ENCODE measurements at places on chromosomes 6 and 20.

GRCh38 chr6:36727505-36728021 is 29.9 kb downstream of the RAB44 start:
- DNase-seq: no peak
- no peaks in the 10 kb centered on the region for H3K27me3 ChIP-seq
- peak overlapping the region; percentile 35 for H3K27ac ChIP-seq

DNA sequence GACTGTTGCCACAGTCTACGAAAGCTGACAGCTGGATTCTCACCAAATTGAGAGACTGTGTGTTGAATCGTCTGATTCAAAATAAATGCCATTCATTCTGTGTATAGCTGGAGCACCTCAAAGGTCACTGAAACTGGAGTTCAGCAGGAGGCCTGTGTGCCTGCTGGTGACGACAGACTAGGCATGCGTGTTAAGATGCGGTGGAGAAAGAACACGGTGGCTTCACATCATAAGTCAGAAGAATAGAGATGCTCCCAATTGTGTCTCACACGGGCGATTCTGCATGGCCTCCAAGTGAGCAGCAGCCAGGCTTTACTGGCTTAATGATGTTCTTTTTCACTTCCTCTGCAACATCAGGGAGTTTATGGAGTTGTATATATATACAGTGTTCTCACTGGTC is 32.3 kb downstream of the SNHG17 start:
- no peak for DNase-seq
- no peaks in the 10 kb centered on the region for H3K4me1 ChIP-seq
- peaks cover 3% of the 10 kb centered on the region for H3K27me3 ChIP-seq
- H3K27ac ChIP-seq: no peak overlapping the region
- H3K4me3 ChIP-seq: no peak overlapping the region
- H3K36me3 ChIP-seq: peaks cover 6% of the 10 kb centered on the region

DNA sequence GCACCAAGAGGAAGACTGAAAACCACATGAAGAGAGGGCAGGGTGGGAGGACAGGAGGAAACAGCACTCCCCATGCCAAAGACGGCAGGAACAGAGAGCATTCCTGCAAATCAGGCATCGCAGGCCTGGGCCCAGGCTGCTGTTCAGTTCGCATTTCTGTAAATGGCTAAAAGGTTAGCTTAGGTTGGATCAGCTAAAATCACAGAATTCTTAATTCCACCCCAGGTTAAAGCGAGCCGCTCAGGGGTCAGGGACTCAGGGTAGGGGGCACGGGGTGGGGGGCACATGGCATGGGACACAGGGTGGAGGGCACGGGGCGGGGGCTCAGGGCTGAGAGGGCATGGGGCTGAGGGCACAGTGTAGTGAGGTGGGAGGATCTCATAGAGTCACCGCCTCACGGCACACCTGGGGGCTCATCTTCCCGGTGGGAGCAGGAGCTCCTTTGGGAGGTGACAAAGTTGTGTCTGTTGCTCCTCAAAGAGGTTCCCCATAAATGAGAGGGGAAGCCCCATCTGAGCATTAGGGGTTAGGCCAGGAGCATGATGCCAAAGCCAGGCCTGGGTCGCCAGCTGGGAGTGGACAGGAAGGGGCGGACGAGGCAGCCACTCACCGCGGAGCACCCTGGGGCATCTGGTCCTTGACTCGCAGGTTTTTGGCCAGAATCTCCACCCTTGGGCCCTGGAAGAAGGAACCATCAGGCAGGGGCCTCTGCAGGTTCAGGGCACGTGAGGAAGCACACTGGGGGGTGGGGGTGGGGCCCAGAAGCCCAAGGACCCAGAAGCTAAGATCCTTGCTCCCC is 200.7 kb downstream of the PREX1 start:
- H3K4me1 ChIP-seq: no peaks in the 10 kb centered on the region
- H3K27ac ChIP-seq: peak overlapping the region; percentile 61
- no peak overlapping the region for H3K4me3 ChIP-seq
- H3K27me3 ChIP-seq: no peaks in the 10 kb centered on the region
- no peak for DNase-seq

DNA sequence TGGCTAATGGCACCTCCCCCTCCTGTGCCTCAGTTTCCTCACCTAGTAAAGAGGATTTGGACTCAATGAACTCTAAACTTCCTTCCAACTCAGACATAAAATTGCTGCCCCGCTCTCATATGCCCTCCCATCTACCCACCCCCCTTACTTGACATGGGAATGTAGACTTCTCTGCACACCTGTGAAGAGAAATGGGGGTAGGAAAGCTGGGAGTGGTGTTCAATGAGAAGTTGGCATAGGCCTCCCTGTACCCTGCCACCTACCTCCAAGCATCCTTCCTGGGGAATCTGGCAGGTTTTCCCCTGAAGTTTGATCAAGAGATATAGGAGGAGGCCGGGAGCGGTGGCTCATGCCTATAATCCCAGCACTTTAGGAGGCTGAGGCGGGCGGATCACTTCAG is 3.9 kb upstream of the POU5F1 start:
- no peak for DNase-seq
- H3K4me3 ChIP-seq: no peak overlapping the region
- peaks cover 13% of the 10 kb centered on the region for H3K4me1 ChIP-seq
- H3K27ac ChIP-seq: no peak overlapping the region
- no peaks in the 10 kb centered on the region for H3K27me3 ChIP-seq
- H3K36me3 ChIP-seq: peaks cover 3% of the 10 kb centered on the region

DNA sequence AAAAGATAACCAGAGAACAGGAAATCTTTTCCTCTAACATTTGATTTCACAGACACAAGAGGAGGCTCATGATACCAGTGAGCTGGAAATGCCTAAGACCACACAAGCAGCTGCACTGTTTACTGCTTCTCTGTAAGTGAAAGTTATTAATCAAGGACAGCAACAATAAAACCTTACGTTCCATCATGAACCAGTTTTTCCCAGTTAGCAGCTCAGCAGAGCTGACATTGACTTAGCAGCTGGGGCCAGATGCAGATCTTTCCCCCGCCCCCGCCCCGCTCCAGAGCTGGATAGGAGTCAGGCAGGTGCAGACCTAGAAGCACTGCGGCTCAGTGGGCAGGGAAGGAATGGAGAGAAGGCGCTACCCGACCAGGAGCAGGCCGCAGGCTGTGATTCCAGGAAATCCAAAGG is 275.2 kb downstream of the GMDS start:
- no peak overlapping the region for H3K4me3 ChIP-seq
- H3K4me1 ChIP-seq: peaks cover 7% of the 10 kb centered on the region
- no peaks in the 10 kb centered on the region for H3K27me3 ChIP-seq
- H3K36me3 ChIP-seq: peaks cover 10% of the 10 kb centered on the region
- DNase-seq: no peak
- no peak overlapping the region for H3K27ac ChIP-seq

- peaks cover 23% of the 10 kb centered on the region for H3K4me1 ChIP-seq
- no peaks in the 10 kb centered on the region for H3K27me3 ChIP-seq
- H3K27ac ChIP-seq: peak overlapping the region; percentile 63
- peak overlapping the region; percentile 8 for H3K4me3 ChIP-seq
- peaks cover 32% of the 10 kb centered on the region for H3K36me3 ChIP-seq
- DNase-seq: no peak
These were observed 3.5 kb downstream of the RBM39 start for GRCh38 chr20:35738410-35739179.

GRCh38 chr6:68527691-68528090 is 107.4 kb upstream of the ADGRB3 start:
- H3K27ac ChIP-seq: no peak overlapping the region
- no peak for DNase-seq
- no peak overlapping the region for H3K4me3 ChIP-seq
- H3K36me3 ChIP-seq: no peaks in the 10 kb centered on the region
- no peaks in the 10 kb centered on the region for H3K4me1 ChIP-seq

DNA sequence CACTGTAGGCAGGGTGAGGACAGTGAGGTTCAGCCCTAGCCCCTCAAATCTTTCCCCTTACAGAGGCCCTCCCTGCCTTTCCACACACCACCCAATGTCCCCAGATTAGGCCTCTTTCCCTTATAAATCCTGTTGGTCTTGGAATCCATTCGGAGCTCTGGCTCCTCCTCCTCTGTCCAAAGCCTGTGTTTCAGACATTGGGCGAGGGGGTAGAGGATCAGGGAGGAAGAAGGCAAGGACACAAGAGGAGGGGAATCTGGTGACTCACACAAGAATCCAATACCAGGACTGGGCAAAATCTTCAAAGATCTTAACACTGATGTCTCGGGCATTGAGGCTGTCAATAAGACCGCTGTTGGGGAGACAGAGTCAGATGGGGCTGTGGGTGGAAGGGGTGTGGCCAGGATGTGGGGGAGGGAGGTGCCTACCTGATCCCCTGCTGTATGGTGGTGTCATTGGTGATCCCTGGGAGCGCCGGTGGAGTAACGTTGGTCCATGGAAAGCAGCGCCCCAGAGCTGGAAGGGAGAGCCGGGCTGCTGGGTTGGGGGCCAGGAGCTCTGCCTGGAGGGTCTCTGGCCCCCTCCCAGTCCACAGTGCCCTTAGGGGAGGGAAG is 7.6 kb downstream of the SLC44A4 start:
- H3K27me3 ChIP-seq: peaks cover 5% of the 10 kb centered on the region
- no peak overlapping the region for H3K27ac ChIP-seq
- H3K36me3 ChIP-seq: no peaks in the 10 kb centered on the region
- DNase-seq: no peak

DNA sequence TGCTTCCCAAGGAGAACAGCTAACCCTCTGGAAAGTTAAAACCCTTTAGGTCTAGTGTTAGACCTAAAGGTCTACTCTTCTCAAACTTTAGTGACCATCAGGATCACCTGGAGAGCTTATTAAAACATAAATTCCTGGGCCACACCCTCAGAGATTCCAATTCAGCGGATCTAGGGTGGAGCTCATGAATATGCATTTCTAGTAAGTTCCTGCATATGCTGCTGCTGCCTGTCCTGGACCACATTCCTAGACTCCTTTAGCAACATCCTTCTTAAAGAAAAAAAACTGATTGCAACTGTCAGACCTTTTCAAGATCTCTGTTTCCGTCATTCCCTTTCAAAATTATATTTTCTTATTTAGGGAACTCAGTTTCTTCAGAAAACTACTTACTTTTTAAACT is 31.2 kb downstream of the SNAP25 start:
- peaks cover 3% of the 10 kb centered on the region for H3K27me3 ChIP-seq
- H3K4me3 ChIP-seq: no peak overlapping the region
- no peak for DNase-seq
- H3K27ac ChIP-seq: no peak overlapping the region
- no peaks in the 10 kb centered on the region for H3K4me1 ChIP-seq

- H3K27me3 ChIP-seq: no peaks in the 10 kb centered on the region
- no peak overlapping the region for H3K27ac ChIP-seq
- peaks cover 18% of the 10 kb centered on the region for H3K4me1 ChIP-seq
- H3K4me3 ChIP-seq: no peak overlapping the region
These were observed 106.7 kb downstream of the PRDM1 start for GRCh38 chr6:106192824-106193223.

DNA sequence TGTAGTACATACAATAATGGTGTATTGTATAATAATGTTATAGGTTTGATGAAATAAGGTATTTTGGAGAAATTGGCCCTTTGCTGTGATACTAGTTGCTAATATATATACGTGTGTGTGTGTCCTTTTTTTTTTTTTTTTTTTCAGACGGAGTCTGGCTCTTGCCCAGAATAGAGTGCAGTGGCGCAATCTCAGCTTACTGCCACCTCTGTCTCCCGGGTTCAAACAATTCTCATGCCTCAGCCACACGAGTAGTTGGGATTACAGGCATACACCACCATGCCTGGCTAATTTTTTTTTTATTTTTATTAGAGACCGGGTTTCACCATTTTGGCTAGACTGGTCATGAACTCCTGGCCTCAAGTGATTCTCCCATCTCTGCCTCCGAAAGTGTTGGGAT is 23.3 kb downstream of the SENP6 start:
- no peaks in the 10 kb centered on the region for H3K27me3 ChIP-seq
- H3K36me3 ChIP-seq: peaks cover 5% of the 10 kb centered on the region
- peaks cover 11% of the 10 kb centered on the region for H3K4me1 ChIP-seq
- H3K4me3 ChIP-seq: no peak overlapping the region
- DNase-seq: no peak

DNA sequence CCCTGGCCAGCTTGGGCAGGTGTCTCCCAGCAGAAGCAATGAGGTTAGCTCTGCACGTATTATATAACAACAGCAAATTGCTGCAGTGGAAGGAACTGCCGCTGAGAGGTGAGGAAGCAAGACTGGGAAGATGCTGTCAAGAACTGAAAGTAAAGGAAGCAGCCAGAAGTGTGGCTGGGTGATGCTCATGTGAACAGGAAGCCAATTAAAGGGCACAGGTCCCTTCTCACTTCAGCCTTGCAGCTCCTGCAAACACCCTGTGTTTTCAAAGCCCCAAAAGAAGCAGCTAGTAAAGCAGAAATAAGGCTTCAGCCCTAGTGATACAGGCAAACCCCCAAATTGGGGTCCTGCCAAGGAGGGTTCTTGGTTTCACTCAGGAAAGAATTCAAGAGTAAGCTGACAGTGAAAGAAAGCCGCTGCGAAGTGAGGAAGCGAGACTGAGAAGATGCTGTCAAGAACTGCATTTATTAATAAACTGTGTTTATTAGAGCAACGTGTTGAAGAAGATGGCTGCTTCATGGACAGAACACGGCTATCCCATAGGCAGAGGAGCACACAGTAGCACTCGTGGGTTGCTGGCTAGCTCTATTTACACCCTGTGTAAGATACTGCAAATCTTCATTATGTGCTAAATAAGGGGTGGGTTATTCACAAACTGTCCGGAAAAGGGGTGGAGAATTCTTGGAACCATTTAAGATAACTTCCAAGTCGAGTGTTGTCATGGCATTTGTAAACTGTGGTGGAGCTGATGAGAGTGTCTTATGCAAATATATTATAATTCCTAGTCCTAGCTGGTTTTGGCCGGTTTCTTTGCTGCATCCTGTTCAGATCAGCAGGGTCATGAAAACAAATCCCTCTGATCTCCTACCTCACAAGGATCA is 152.2 kb downstream of the LINC00237 start:
- peaks cover 3% of the 10 kb centered on the region for H3K4me1 ChIP-seq
- H3K27me3 ChIP-seq: peaks cover 6% of the 10 kb centered on the region
- no peak for DNase-seq
- no peak overlapping the region for H3K4me3 ChIP-seq
- no peaks in the 10 kb centered on the region for H3K36me3 ChIP-seq

DNA sequence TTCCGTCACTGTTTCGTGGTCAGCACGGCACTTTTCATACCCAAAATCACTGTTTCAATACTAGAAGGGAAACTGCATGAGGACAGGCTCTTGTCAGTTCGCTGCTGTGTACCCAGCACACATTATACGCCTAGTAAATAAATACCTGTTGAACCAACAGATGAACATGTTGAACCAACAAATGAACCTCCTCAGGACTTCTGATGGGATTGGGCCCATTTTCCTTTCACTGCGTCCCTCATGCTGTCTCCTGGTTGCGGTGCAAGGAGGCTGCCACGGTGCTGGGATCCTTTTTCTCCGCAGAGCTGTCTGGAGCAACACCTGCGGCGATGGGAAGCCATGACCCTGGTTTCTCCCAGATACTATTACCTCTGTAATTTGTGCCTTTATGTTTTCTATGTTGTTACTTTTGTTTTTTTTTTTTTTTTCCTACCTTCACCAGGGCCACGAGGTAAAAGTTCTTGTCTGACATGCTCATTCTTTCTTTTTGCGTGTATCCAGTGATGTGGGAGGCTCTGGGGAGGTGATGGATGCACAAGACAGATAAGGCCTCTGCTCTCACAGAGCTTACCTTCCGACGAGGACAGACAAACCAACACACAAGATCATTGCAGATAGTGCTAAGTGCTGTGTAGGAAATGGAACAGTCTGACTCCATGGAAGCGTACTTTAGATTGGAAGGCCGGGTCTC is 1.1 kb downstream of the VAPB start:
- H3K4me3 ChIP-seq: peak overlapping the region; percentile 94
- H3K4me1 ChIP-seq: peaks cover 33% of the 10 kb centered on the region
- no peak for DNase-seq
- peaks cover 2% of the 10 kb centered on the region for H3K27me3 ChIP-seq
- peak overlapping the region; percentile 92 for H3K27ac ChIP-seq

- no peak overlapping the region for H3K4me3 ChIP-seq
- H3K4me1 ChIP-seq: no peaks in the 10 kb centered on the region
- DNase-seq: no peak
- no peaks in the 10 kb centered on the region for H3K36me3 ChIP-seq
These were observed 178.4 kb upstream of the AGPAT4 start for GRCh38 chr6:161452241-161452640.

Measured in memory B cell (primary cell).